ENCODE measurements at places on chromosomes 11 and 22. TPM values are rescaled to one million over a fixed set of nuclear protein-coding genes. Genes with fewer than 3 reads are reported as not detected.

Gene UBASH3B
- 53.3 TPM for total RNA-seq

Gene MGAT3
- 0.30 TPM for total RNA-seq

Gene ZNRF3
- total RNA-seq: 4.9 TPM

Gene DGCR6
- 1.6 TPM for total RNA-seq

Gene PATE2
- not detected for total RNA-seq

Gene GRAMD1B
- total RNA-seq: 20.2 TPM
